ENCODE measurements at places on chromosomes 4 and X.

DNA sequence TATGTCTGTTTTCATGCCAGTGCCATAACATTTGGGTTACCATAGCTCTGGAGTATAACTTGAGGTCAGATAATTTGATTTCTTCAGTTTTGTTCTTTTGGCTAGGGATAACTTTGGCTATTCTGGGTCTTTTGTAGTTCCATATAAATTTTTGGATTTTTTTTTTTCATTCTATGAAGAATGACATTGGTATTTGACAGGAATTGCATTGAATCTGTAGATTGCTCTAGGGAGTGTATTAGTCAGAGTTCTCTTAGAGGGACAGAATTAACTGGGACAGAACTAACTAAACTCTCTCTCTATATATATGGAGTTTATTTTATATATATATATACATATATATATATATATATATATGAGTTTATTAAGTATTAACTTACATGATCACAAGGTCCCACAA, 32.2 kb upstream of the SLIT2 start:
- no peak for DNase-seq
- no peaks in the 10 kb centered on the region for H3K27me3 ChIP-seq
- no peaks in the 10 kb centered on the region for H3K36me3 ChIP-seq
- H3K4me3 ChIP-seq: no peak overlapping the region
- no peak overlapping the region for H3K27ac ChIP-seq
- H3K4me1 ChIP-seq: no peaks in the 10 kb centered on the region

DNA sequence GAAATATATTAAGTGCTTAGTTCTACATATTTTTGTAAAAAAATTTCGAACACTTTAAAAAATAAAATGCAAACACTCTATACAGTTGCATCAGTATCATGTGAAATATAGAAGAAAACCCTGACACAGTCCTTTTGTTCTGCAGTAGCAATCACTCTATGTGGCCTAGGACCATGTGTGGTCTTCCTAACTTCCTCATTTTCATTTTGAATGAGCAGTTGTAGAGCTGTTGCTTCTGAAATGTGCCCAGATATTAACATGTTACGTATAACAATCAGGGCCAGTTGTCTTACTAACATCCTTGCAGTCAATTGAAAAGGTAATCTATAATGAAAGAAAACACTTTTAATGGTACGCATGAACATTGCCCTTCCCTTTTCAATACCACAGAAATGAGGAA, 107.9 kb downstream of the ZNF827 start:
- H3K4me3 ChIP-seq: no peak overlapping the region
- H3K4me1 ChIP-seq: no peaks in the 10 kb centered on the region
- DNase-seq: no peak
- H3K36me3 ChIP-seq: no peaks in the 10 kb centered on the region
- H3K27me3 ChIP-seq: no peaks in the 10 kb centered on the region

DNA sequence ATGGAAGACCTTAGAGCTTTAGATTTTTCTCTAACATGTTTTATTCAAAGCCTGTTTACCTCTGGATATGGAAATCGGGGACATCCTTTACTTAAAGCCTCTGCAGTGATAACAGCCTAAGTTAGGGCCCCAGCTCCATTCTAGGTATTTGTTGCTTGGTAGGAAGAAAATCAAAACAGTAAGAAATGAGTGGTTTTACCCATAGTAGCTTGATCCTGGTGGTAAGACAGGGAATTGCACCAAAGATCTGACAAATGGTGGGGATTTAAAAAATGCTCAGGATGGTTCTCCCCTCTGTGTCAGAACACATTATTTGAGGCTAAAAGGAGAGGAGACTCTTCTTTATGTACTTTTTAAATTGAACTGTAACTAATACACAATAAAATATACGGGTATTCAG, 52.4 kb downstream of the AFF2 start:
- no peaks in the 10 kb centered on the region for H3K27me3 ChIP-seq
- no peak overlapping the region for H3K4me3 ChIP-seq
- DNase-seq: no peak
- H3K4me1 ChIP-seq: no peaks in the 10 kb centered on the region

- no peaks in the 10 kb centered on the region for H3K36me3 ChIP-seq
- no peak overlapping the region for H3K4me3 ChIP-seq
- H3K4me1 ChIP-seq: no peaks in the 10 kb centered on the region
These were observed 2355.5 kb upstream of the AGA start for GRCh38 chr4:179797738-179798137.

Measured in suprapubic skin (tissue), 4 donors.